AG20443 (cell line): ENCODE measurements at places on chromosomes 12 and 14.

DNA sequence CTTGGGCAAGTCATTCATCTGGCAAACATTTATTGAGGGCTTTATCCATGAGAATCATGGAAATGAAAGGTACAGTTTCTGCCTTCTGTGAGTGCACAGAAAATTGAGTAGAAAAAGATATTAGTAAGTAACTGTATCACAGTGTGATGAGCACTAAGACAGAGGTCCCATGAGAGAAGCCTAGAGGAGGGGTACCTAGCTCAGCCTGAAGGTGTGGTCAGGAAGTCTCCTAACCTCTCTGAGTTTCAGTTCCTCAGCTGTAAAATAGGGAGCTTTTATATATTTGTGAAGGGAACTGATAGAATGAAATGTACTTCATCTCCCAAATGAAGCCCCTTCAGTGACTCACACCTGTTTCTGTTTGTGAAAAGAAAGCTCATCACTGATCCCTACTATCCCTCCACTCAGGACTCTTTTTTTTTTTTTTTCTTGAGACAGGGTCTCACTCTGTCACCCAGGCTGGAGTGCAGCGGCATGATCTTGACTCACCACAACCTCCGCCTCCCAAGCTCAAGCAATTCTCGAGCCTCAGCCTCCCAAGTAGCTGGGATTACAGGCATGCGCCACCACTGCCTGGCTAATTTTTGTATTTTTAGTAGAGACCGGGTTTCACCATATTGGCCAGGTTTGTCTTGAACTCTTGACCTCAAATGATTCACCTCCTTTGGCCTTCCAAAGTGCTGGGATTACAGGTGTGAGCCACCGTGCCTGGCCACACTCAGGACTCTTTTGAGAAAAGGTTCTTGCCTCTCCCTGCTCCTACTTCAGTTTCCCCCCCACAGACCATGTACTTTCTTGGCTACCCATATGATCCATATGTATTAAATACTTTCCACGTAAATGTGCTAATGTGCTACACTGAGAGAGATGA, 93.7 kb upstream of the FUT8 start:
- DNase-seq, result no peak

DNA sequence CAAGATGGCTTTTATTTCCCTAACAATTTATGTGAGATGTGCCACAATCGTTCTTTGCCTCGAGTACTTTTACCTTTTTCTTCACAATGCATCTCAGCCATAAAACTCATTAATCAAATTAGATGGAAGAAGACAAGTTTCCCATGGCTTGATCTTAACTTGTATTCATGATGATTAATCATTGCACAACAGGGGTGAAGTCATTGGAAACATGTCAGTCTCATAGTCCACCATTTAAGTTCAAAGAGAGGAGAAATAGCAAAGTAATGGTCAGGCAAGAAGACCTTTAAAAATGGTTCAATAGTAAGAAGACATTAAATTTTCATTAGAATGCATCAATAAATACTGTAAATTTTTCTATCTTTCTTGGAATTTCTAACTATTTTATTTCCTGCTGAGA, 136.3 kb downstream of the FOXG1 start:
- no peak for DNase-seq

DNA sequence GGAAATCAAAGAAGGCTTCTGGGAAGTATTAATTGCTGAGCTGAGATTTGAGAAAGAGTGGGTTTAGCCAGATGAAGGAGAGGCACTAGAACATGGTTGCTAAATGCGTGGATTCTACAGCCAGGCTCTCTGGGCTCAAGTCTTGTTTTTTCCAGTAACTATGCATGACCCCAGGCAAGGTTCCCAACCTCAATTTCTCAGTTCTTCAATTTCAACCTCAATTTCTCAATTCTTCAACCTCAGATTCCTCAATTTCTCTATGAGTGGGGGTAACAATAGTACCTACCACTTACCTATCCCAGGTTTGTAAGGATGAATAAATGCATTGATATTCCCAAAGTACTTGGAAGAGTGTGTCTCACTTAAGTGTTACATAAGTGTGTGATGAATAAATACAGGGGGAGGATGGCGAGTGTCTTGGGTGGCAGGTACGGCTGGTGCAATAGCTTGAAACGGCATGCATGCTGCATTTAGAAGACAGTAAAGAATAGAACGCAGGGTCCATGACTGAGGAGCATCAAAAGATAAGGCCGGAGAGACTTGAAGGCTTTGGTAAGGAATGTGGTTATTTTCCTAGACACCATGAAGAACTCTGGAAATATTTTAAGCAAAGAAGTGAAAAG, 149.1 kb upstream of the ATP2B1 start:
- no peak for DNase-seq

DNA sequence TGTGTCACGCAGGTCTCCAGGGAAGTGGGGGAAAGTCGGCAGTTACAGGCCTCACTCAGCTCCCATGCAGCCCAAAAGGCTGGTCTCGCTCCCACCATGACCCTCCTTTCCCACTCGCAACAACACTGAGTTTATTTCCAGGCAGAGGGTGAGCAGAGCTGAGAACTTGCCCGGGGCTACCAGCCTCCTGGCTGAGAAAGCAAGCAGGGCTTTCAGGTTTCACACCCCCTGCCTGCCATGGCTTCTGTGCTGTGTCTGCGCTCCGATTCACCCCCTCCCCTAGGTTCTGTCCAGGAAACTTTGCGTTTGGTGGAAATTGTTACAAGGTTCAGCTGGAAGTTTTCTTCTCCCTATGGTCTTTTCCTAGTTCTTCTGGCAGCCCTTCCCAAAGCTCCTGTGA, 17.1 kb downstream of the OR10G2 start:
- DNase-seq, result no peak

GRCh38 chr12:55637467-55637866, 775 bp downstream of the OR10P1 start:
- no peak for DNase-seq

DNA sequence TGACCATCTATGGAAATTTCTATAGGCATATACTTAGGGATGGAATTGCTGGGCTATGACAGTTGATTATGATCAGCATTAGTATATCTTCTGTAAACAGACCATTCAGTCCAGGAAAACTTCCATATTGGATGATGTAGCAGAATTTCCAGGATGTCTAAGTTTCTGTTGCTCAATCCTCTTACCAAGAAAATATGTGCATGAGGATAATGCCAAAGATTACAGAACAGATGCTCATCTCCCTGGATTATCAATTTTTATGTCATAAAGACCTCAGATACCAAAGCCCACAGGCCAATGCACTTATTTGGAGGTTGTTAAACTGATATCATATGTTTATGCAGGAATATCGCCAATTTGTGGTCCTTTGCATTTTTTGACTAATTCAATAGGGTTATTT, 354.4 kb upstream of the FLRT2 start:
- DNase-seq, result peak; percentile 35

GRCh38 chr12:27101290-27101689, 18.9 kb upstream of the C12orf71 start:
- DNase-seq, result no peak

DNA sequence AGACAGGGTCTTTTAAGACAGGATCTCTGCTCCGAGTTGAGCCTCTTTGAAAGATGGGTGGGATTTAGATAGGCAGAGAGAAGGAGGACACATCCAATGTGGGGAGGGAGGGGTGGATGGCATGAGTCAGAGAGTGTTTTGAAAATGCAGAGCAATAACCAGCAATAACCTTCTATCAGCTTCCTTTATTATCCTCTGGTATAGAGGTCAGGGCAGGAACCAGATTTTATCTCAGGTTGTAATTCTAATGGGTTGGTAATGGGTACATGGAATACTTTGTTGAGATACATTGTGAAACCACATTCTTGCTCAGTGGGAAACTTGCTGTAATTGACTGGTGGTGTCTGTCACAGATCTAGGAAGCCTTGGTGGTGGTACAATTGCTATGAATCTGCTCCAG, 37.6 kb upstream of the CCDC63 start:
- DNase-seq, result no peak

- no peak for DNase-seq
Observed at GRCh38 chr12:51185171-51185717, 12.3 kb upstream of the TFCP2 start.

DNA sequence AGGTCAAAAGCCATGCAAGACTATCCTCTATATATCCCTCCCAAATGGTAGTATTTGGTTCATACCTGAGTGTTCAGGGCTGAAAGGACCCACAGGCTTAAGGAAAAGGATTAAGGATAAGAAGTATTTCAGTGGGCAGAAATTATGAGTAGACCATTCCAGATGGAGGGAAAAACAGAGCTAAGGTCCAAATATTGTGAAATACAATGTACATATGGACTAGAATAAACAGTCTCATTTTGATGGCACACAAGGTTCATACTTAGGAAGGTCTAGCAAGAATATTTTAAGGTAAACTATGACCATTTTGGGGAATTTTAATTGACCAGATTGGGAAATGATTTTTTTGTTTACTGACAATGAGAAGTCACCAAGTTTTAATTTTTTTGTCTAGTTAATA, 124.6 kb downstream of the PRKD1 start:
- no peak for DNase-seq

DNA sequence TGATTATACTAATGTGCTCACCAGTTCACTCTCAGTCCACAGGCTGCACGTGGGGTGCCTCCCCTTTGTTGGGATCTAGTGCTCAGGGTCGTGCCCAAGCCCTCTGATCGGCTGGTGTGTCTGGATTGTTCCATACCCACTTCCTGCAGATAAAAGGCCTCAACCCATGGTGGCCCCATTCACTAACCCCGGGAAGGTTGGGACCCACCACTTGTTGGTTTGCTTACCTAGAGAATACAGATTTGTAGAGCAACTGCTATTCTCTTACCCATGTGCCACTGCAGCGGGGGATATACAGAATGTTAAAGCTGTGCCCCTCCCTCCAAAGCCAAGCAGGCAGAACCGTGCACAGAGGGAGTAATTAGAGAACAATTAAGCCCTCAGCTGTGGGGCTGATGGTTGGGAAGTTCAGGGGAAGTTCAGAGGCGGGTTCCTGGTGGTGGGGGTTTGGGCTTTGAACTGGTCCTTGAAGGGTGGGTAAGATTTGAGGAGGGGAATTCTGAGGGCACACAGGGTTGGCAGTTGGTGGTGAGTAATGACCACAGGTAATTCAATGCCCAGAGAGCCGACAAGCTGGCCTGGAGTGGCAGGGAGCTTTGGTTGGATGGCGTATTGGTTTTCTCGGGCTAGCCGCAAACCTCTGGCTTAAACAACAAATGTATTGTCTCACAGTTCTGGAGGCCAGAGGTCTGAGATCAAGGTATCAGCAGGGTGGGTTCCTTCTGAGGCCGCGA, 68.8 kb downstream of the ADCK1 start:
- DNase-seq, result no peak

DNA sequence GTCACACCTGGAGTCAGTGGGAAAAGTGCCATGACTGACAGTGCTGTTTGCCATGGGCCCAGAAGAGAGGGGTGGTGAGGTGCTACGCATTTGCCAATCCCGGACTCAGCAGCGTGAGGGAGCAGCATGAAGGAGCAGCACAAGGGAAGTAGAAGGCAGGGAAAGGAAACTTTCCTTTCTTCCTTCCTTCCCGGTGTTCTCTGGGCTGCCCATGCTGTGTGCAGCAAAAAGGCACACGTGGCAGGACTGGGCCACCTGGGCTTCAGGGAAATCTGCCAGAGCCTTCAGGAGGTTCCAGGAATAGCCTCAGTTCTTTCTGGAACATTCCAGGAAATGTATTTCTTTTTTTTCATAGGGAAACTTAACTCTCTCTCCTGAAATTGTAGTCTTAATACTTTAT, 23.0 kb downstream of the TRIM9 start:
- no peak for DNase-seq

DNA sequence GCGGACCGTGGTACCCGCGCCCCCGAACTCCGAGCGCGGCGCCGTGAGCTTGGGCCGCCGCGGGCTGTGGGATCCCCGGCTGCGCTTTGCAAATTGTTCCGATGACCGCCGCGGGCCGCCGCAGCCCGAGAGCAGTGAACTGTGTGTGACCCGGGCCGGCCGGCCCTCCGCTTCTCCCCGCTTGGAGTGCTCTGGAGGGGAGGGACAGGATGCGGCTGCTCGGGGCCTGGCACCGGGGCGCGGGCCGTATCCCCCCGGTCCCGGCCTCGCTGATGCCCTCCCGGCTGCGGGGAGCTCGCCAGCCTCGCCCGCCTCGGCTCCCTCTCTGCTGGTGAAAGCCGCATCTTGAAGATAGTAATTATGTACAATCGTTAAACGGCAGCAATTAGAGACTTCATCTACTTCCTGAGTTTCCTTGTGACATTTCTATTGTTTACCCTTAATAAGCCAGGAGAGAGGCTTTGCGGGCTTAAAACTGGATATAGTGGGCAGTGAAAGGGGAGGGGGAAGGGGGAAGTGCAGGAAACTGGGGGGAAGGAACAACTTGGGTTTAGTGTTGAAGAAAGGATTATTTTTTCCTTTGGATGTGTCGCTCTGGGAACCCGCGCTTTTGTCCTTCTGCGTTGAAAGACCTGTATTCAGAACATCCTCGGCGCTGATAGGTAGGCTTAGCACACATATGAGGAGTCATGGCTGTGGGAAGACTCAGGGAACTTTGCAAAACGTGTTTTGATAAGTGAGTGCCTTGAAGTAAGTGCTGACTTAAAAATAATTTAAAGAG, 1.2 kb downstream of the PELI2 start:
- DNase-seq, result peak; percentile 64
